T-helper 22 cell (primary cell): ENCODE measurements at places on chromosomes 1 and 21.

DNA sequence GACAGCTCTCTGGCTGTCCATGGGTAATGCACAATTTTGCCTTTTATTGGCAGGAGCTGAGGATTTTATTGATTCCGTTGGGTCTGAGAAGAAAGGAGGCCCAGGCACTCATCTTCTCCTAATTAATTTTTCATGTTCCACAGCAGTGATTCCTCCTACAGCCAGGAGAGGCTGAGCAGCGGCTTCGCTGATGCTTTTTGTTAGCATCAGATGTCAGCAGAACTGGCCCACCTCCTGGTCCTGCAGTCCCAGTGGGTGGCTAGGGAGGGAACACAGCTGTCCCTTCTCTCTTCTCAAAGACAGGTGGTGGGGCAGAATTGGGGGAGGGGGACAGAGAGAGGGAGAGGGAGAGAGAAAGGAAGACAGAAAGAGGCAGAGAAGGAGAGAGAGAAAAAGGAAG is 5.7 kb downstream of the MT1HL1 start:
- DNase-seq, result no peak

DNA sequence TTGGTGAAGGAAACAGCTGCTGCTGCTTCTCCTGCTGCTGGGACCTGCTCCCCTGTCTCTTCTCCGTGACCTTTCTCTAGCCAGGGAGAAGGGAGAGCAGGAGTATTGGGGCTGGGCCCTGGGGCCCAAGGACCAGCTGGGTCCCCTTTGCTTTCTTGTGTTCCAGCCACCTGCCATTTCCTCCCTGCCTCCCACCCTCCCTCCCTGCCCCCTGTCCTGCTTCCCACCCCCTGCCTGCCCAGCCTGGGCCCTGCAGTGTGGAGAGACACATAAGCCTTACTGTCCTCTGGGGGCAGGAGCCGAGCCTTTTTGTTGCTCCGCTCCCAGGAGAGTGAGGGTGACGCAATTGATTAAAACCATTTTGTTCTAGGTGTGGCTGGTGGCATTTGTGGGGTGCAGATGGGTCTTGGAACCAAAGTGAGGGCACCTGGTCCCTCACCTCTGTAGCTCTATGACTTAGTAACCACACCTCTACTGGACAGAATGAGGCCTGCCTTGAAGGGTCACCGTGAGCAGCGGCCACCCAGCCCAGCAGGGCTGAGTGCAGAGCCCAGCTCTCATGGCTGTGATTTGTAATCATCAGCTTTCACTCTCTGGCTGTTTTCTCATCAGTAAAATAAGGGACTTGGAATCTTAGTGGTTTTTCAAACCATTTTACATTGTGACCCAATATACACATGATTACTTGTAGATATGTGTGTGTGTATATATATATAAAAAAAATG is 13.9 kb upstream of the TMEM222 start:
- no peak for DNase-seq

- no peak for DNase-seq
Measured at GRCh38 chr21:14685568-14685967, 139.5 kb upstream of the SAMSN1 start.

DNA sequence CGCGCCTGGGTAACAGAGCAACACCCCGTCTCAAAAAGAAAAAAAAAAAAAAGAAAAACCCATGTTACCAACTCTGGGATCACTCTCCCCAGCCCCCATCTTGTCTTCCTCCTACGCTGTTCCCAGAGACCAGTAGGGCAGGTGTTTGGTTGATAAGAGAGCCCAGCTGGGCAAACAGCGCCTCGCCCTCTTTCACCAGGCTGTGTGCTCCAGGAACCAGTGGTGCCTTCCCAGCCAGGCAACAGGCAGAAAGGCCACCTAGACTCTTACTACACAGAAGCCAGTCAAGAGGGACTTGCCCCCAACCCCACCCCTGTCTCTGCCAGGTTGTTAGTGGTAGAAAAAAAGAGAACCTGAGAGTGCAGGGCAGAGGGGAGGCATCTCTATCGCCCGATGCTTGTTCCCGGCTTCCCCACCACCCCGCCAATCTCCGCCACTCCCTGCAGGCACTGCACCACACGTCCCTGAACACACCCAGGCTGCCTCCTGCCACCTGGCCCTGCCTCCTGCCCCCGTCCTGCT is 14.0 kb upstream of the CTRC start:
- DNase-seq, result no peak

DNA sequence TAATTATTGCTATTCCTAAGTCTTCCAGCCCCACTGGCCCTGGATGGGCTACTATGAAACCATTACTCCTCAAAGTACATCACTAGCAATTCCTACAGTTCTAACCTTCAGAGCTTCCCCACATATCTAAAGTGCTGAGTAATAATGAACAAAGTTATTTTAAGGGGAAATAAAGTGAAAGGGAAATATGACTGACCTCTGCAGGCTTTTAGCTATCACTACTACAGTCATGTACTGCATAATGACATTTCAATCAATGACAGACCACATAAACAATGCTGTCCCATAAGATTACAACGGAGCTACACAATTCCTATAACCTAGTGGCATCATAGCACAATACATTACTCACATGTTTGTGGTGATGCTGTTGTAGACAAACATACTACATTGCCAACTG is 32.5 kb upstream of the ASPM start:
- no peak for DNase-seq

DNA sequence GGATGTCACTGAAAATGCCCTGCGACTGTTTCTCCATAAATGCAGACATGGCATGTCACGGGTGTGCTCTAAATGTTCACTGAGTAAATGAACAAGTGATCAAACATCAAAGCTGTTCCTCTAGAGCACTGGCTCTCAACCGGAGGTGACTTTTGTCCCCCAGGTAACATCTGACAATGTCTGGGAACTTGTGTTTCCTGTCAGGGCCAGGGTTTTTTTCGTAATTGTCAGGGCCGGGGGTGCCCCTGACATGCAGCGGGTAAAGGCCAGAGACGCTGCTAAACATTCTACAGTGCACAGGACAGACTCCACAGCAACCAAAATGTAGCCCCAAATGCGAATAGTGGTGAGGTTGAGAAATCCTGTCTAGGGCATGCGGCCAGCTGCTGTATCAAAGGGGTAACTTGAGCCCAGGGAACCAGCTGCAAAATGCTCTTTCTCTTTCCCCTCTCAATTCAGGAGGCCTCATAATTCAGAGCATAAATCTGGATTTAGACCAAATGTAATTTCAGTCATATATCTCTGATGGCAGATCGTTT is 2.0 kb downstream of the ALDH4A1 start:
- no peak for DNase-seq

GRCh38 chr21:36841866-36842265 is 124.6 kb downstream of the HLCS start:
- no peak for DNase-seq

DNA sequence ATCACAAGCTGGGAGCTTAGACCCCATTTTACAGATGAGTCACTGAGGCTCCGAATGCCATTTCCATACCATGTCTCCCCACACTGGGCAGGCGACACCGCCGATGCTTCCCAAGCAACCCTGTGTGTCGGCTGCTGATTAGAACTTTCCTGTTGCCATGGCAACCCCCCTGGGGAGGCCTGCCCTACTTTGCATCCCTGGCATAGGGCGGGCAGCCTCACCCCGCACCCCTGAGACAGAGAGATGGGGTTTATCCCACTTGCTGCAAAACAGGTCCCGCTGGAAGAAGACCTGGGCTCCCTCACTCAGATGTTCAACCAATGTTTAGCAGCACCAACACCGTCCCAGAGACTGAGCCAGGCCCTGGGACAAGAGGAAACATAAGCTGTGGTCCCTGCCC is 81.5 kb downstream of the CAMK2N1 start:
- DNase-seq, result no peak

GRCh38 chr1:46508757-46509156 is 19.1 kb downstream of the DMBX1 start:
- no peak for DNase-seq
